ENCODE measurements at places on chromosomes 2 and 18.

GRCh38 chr2:217440000-217440399, 562.8 kb downstream of the TNS1 start:
- H3K27me3 ChIP-seq = peaks cover 14% of the 10 kb centered on the region
- H3K27ac ChIP-seq = no peak overlapping the region
- no peak overlapping the region for H3K4me3 ChIP-seq
- peaks cover 13% of the 10 kb centered on the region for H3K4me1 ChIP-seq
- H3K36me3 ChIP-seq = no peaks in the 10 kb centered on the region

- peaks cover 84% of the 10 kb centered on the region for H3K4me1 ChIP-seq
- no peak overlapping the region for H3K4me3 ChIP-seq
- DNase-seq = no peak
- H3K27me3 ChIP-seq = no peaks in the 10 kb centered on the region
- peaks cover 36% of the 10 kb centered on the region for H3K36me3 ChIP-seq
Observed at GRCh38 chr2:171147081-171147480, 13.6 kb downstream of the TLK1 start.

GRCh38 chr2:40265602-40266001, 186.3 kb downstream of the SLC8A1 start:
- DNase-seq = no peak
- H3K36me3 ChIP-seq = no peaks in the 10 kb centered on the region
- H3K27me3 ChIP-seq = no peaks in the 10 kb centered on the region
- H3K27ac ChIP-seq = no peak overlapping the region
- H3K4me1 ChIP-seq = peaks cover 8% of the 10 kb centered on the region
- H3K4me3 ChIP-seq = no peak overlapping the region

DNA sequence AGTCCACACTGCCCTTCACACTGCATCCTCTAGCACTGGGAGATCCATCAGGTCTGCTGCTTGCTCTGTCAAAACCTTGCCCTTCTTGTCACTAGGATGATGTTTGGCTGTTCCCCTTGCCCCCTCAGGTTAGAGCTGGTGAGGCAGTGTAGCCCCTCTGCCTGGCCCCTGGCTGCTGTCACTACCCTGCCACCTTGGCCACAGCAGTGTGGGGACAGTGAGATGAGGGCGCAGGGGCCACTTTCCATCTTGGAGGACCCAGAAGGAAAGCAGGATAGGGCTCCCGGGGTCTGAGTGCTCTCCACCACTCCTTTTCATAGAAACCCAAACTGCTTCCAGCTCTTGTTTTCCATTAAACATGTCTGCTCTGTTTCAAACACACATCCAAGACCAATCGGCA, 19.9 kb downstream of the THSD7B start:
- H3K27ac ChIP-seq = no peak overlapping the region
- H3K36me3 ChIP-seq = no peaks in the 10 kb centered on the region
- DNase-seq = no peak
- H3K4me3 ChIP-seq = no peak overlapping the region
- H3K27me3 ChIP-seq = peaks cover 16% of the 10 kb centered on the region
- H3K4me1 ChIP-seq = no peaks in the 10 kb centered on the region

- H3K4me1 ChIP-seq = no peaks in the 10 kb centered on the region
- no peak overlapping the region for H3K4me3 ChIP-seq
- DNase-seq = no peak
- no peak overlapping the region for H3K27ac ChIP-seq
- H3K27me3 ChIP-seq = peaks cover 8% of the 10 kb centered on the region
Observed at GRCh38 chr2:229610333-229610732, 104.0 kb downstream of the DNER start.

DNA sequence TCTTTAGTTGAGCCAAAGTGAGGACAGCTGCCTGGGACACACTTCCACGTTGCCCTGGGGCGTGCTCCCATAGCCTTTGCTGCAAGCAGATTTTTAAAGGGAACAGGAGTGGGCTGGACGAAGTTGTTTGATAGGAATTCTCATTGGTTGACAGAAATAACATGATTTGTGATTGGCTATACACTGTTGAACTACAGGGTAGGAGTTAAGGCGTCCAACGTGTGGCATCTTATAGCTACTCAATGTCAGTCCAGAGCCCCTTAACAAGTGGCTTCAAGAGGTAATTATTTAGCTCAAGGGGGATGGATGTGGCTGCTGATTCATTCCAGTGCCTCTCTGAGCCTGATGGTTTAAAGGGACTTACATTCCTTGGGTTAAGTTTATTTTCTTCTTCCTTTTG, 65.5 kb downstream of the ACAA2 start:
- H3K27me3 ChIP-seq = peaks cover 25% of the 10 kb centered on the region
- H3K4me1 ChIP-seq = no peaks in the 10 kb centered on the region
- no peak overlapping the region for H3K4me3 ChIP-seq
- H3K27ac ChIP-seq = no peak overlapping the region
- H3K36me3 ChIP-seq = no peaks in the 10 kb centered on the region

GRCh38 chr2:220104871-220105351, 477.5 kb downstream of the SLC4A3 start:
- H3K27ac ChIP-seq = no peak overlapping the region
- no peak overlapping the region for H3K4me3 ChIP-seq
- no peaks in the 10 kb centered on the region for H3K36me3 ChIP-seq
- H3K27me3 ChIP-seq = no peaks in the 10 kb centered on the region
- no peaks in the 10 kb centered on the region for H3K4me1 ChIP-seq

GRCh38 chr2:12759248-12759647, 42.5 kb downstream of the TRIB2 start:
- H3K4me1 ChIP-seq = no peaks in the 10 kb centered on the region
- no peak overlapping the region for H3K27ac ChIP-seq
- no peak overlapping the region for H3K4me3 ChIP-seq
- no peaks in the 10 kb centered on the region for H3K36me3 ChIP-seq

DNA sequence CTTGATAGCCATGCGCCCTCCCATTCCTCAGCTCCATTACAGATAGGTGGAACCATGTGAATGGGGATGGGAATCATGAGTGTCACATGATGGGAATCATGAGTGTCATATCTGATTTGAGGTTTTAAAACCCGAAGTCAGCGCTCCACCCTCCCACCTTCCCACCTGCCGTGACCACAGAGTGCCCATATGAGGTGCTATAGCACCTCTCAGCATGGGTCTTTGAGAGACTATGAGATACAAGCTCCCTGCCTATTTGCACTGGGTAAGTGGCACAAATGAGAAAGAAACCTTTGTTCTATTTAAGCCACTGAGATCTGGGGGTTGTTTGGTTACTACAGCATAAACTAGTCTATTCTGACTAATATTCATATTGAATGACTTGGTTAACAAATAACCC, 78.5 kb upstream of the PTPRM start:
- no peak overlapping the region for H3K27ac ChIP-seq
- H3K27me3 ChIP-seq = no peaks in the 10 kb centered on the region
- DNase-seq = no peak
- H3K36me3 ChIP-seq = no peaks in the 10 kb centered on the region

GRCh38 chr2:207902821-207903220, 122.5 kb downstream of the PLEKHM3 start:
- H3K36me3 ChIP-seq = peaks cover 16% of the 10 kb centered on the region
- H3K4me3 ChIP-seq = no peak overlapping the region
- H3K27ac ChIP-seq = no peak overlapping the region
- no peaks in the 10 kb centered on the region for H3K27me3 ChIP-seq

DNA sequence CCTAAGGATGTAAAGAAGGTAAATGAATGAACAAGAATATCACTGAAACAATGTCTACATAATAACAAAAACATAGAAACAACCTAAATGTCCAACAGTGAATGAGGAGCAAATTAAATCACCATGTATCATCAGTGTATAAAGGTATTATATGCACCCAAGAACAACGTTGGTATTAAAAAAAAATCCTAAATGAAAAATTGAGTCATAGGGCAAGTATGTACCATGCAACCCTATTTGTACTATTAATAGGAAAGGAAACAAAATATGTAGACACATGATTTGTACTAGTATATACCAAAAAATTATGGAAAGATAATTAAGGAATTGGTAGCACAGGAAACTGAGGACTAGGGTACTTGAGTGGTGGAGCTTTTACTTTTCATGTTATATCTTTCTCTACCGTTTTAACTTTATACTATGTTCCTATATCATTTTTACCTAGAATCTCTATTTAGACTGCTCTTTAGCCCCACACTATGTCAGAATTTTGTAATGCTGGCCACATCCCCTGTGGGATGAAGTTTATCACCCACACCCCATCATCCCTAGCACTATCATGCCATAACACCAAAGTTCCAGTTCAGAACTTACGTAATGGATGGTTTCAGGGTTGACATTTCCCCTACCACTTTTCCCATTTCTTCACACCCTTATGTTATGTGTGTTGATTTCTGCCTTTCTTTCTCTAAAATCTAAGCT, 25.6 kb downstream of the IKZF2 start:
- H3K36me3 ChIP-seq = peaks cover 8% of the 10 kb centered on the region
- H3K4me3 ChIP-seq = no peak overlapping the region
- no peak overlapping the region for H3K27ac ChIP-seq
- no peak for DNase-seq
- no peaks in the 10 kb centered on the region for H3K27me3 ChIP-seq

GRCh38 chr18:57951999-57952774, 91.8 kb upstream of the NEDD4L start:
- DNase-seq = no peak
- H3K27ac ChIP-seq = no peak overlapping the region
- no peaks in the 10 kb centered on the region for H3K4me1 ChIP-seq
- no peak overlapping the region for H3K4me3 ChIP-seq
- no peaks in the 10 kb centered on the region for H3K27me3 ChIP-seq

- H3K4me3 ChIP-seq = no peak overlapping the region
- no peak for DNase-seq
- peaks cover 3% of the 10 kb centered on the region for H3K4me1 ChIP-seq
- no peak overlapping the region for H3K27ac ChIP-seq
Observed at GRCh38 chr2:240813231-240813921, 6.6 kb downstream of the KIF1A start.

GRCh38 chr2:224134003-224134734, 95.1 kb upstream of the SERPINE2 start:
- H3K4me1 ChIP-seq = peaks cover 1% of the 10 kb centered on the region
- H3K36me3 ChIP-seq = no peaks in the 10 kb centered on the region
- DNase-seq = no peak
- H3K27me3 ChIP-seq = peaks cover 33% of the 10 kb centered on the region

- no peak overlapping the region for H3K4me3 ChIP-seq
- DNase-seq = no peak
- H3K36me3 ChIP-seq = no peaks in the 10 kb centered on the region
- H3K4me1 ChIP-seq = no peaks in the 10 kb centered on the region
- H3K27me3 ChIP-seq = no peaks in the 10 kb centered on the region
Observed at GRCh38 chr2:15096873-15097272, 464.3 kb downstream of the NBAS start.

- H3K27ac ChIP-seq = peak overlapping the region; percentile 31
- peaks cover 22% of the 10 kb centered on the region for H3K4me1 ChIP-seq
- no peaks in the 10 kb centered on the region for H3K27me3 ChIP-seq
- peak overlapping the region; percentile 76 for H3K4me3 ChIP-seq
- H3K36me3 ChIP-seq = peaks cover 24% of the 10 kb centered on the region
- DNase-seq = no peak
Observed at GRCh38 chr2:55047677-55048299, 2.5 kb downstream of the RTN4 start.

DNA sequence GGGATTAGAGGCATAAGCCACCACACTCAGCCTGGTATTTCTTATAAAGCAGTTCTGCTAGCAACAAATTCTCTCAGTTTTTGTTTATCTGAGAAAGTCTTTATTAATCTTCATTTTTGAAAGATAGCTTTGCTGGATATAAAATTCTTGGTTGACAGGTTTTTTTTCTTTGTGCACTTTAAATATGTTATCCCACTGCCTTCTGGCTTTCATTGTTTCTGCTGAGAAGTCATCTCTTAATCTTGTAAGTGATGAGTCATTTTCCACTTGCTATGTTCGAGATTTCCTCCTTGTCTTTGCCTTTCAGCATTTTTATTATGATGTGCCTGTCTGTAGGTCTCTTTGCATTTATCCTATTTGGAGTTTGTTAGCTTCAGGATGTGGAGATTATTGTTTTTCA, 5.9 kb upstream of the ELAC1 start:
- H3K27ac ChIP-seq = no peak overlapping the region
- no peak overlapping the region for H3K4me3 ChIP-seq
- H3K27me3 ChIP-seq = peaks cover 4% of the 10 kb centered on the region
- no peaks in the 10 kb centered on the region for H3K4me1 ChIP-seq
- no peak for DNase-seq

DNA sequence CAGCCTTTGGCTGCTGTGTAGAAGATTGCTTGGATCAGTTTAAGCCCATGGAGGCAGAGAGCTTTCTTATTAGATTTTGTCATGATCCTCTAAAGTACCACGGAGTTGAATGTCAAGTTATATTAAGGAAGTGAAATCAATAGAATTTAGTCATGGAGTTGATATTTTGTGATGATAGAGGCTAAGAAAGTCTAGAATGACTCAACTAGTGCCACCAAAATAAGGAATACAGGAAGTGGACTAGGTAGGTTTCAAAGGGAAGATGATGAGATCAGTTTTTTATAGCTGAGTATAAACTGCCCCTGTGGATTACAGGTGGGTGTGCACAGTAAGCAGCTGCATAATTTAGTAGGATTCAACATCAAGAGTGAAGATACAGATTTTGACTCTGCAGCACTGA, 25.2 kb downstream of the FBXO36 start:
- no peaks in the 10 kb centered on the region for H3K36me3 ChIP-seq
- H3K4me3 ChIP-seq = peak overlapping the region; percentile 22
- no peak for DNase-seq
- H3K4me1 ChIP-seq = peaks cover 19% of the 10 kb centered on the region
- no peak overlapping the region for H3K27ac ChIP-seq
- no peaks in the 10 kb centered on the region for H3K27me3 ChIP-seq

- no peak overlapping the region for H3K27ac ChIP-seq
- peaks cover 25% of the 10 kb centered on the region for H3K4me1 ChIP-seq
- DNase-seq = no peak
- peaks cover 17% of the 10 kb centered on the region for H3K36me3 ChIP-seq
- peak overlapping the region; percentile 100 for H3K4me3 ChIP-seq
- no peaks in the 10 kb centered on the region for H3K27me3 ChIP-seq
Observed at GRCh38 chr2:99181624-99182000, 628 bp downstream of the MRPL30 start.

DNA sequence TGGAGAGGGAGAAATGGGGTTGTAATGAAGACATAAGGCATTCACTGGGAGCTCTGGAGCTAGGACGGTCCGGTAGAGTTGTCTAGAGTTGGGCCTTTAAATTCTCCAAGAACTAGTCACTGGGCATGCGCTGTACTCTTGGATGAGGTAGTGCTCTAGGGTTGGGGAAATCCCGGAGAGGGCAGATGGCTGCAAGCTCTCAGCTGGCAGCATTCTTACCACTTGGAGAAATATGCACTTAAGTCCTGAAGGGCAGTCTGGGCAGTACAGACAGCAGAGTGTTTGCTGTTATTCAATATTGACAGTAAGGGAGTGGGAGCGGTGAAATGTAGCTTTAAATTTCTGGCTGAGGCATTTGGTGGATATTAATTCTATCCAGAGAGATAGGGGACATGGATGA, 214.6 kb downstream of the RDH14 start:
- DNase-seq = no peak
- H3K36me3 ChIP-seq = no peaks in the 10 kb centered on the region
- H3K27ac ChIP-seq = no peak overlapping the region

Data from stimulated activated naive B cell treated with anti-CD40 and anti-IgM and Interleukin-4, amounts not matched to agents 10 μg/mL and 1 μg/mL and 100 μg/mL, for 72 hours (primary cell).